NCI-H1694 treated with DMSO at 0.1 percent for 48 hours (cell line): ENCODE measurements at places on chromosomes 3 and 15.

- no peak for DNase-seq
These were observed 28.8 kb upstream of the TMEM115 start for GRCh38 chr3:50388016-50388719.

DNA sequence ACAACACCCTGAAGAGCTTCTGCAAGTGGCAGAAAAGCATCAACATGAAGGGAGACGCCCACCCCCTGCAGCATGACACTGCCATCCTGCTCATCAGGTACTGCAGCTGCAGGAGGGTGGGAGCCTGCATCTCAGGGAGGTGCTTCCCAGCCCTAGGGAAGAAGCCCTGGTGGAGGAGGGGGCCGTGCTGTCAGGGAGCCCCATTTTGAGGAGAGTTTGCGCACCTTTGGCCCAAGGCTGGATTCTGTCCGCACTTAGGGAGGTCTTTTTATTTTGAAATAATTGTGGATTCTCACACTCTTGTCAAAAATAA, 42.1 kb downstream of the SAXO2 start:
- no peak for DNase-seq

DNA sequence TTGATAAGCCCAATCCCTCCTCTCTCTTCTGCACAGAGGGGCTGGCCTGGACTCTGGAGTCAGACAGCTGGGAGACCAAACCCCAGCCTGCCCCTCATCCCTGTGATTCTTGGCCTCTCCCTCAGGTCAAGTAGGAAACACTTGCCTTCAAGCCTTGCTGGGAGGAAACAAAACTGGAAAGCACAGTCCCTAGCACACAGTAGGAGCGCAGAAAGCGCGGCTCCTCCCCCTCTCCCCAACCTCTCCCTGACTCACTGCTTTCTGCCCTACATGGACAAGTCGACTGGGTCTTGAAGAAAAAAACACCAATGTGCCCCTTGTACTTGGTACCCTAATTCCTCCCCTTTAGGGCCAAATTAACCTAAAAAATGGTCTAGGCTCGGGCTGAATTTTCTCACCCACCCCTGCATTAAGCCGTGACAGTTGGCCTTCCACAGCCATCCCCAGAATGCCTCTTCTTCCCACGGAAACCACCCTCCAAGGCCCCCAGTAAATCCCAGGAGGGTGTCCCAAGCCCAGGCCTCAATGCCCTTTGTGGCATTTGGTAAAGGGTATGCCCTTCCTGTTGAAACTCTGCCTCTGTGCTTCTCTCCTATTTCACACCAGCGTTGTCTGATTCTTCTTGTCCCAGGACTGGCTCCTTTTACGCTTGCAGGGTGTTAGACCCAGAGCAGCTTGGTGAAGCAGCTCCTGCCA, 11.3 kb upstream of the RAF1 start:
- no peak for DNase-seq

DNA sequence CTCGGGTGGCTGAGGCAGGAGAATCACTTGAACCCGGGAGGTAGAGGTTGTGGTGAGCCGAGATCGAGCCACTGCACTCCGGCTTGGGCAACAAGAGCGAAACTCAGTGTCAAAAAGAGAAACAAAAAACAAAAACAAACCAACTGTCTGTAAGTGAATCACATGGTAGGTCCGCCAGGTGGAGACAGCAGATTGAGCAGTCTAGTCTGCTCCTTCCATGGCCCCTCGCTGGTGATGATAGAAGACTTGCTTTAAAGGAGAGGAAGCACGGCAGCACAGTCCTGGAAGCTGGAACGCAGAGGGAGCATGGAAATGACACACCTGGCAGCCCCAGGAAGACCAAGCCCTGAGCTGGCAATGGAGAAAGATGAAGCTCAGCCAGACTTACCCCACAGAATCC, 31.4 kb upstream of the MGLL start:
- DNase-seq = peak; percentile 19

DNA sequence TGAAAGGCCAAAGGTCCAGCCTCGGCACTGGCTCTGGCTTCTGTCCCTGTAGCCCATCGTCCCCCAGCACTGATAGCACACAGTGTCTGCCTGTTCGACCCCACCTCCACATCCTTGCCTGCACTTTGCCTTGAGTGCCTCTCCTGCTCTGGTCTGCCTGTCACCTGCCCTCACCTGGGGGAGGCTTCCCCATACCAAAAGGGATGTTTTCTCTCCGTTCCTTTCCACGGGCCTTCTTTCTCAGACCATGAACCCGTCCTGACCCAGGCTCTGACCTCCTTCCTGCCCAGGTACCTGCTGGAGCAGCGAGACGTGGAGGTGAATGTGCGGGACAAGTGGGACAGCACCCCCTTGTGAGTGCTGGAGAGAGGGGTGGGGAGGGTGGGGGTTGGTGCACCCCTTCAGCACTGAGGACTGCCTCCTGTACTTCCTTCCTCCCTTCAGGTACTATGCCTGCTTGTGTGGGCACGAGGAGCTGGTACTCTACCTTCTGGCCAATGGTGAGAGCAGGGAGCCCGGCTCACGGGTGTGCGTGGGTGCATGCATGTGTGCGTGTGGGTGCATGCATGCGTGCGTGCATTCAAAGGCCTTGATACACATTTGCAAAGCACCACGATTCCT, 1.5 kb downstream of the ABTB1 start:
- no peak for DNase-seq

- no peak for DNase-seq
These were observed 38.1 kb downstream of the CHAC1 start for GRCh38 chr15:40991355-40991754.
